ENCODE measurements at places on chromosomes 13 and 19. TPM values are rescaled to one million over a fixed set of nuclear protein-coding genes. Genes with fewer than 3 reads are reported as not detected.
A peak's percentile ranks its signal among the peaks of the same experiment; 100 is the strongest.

DNA sequence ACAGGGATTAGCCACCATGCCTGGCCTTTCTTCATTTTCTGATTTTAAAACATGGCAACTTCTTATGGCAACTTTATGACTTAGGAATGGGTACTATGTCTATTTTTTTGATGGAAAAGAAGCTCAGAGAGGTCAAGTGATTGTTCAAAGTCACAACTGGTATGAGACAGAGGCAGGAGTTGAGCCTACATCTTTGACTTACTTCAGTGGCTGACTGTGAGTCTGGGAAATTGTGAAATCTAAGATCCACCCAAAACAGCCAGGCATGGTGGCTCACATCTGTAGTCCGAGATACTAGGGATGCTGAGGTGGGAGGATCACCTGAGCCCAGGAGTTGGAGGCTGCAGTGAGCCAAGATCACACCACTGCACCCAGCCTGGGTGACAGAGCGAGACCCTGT is 2.4 kb upstream of the ACTL9 start:
- no peak for DNase-seq

DNA sequence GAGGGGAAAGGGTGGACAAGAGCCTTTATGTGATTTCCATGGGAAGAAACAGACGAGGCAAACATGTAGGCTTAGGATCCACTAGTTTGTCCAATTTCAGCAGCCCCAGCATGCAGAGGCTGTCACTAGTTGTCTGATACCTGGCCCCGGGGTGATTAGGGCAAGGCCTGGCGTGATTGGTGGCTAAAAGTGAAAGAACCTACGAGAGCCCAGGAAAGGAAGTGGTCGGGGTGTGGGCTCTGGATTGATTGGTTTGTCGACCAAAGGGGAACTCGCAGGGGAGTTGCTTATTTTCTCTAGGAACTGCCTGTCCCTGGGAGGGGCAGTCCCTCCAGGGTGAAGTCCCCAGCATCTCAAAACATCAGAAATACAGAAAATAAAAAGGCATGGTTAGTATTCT is 64.2 kb upstream of the UQCRFS1 start:
- DNase-seq: no peak

DNA sequence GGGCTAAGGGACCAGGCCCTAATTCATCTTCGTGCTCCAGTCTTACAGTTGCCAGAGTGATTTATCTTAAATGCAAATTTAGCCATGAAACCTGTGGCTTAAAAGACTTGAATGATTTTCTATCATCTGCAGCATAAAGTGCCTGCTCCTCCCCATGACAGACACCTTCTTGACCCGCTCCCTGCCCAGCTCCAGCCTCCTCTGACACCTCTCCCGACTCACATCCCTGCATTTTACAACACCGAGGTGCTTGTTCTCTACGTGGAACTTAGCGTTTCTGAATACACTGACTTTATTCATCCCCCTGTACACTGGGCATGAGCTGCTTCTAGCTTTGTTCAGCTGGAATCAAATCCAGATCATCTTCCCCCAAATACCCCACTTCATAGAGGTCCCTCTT is 128.7 kb upstream of the MYO16 start:
- no peak for DNase-seq

DNA sequence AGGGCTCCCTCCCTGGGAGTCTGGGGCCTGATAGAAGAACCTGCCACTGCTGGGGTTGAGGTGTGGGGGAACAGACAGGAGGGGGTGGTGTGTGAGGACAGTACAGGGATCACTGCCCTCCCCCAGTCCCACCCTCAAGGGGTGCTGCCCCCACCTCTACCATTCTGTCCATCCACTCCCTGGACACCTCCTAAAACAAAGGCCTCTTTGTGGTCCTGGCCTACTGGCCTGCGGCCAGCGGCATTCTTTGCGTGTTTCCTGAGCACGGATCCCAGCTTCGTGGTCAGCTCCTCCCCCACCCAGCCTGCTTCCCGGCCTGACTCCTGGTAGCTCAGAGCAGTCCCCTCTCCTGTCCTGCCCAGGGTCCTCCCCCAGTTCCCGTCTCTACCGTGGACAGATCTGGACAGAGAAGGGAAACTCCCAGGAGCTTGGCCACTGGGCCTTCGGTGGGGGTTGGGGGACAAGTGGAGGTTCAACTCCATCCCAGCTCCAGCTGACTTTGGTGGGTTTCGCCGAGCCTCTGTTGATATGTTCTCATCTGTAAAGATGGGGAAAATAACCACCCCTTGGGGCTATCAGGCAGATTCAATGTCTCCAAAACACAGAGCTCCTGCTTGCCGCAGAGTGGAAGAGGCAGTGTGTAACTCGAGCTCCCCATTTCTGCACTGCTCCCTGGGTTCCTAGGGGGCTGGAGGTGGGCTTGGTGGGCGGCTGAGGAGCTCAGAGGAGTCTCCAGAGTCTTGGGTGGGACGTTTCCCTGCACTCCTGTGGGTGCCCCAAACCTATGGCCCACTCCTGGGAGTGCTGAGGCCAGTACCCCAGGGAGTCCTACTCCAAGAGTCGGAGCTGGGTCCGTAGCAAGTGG is 48.7 kb downstream of the LYL1 start:
- peak; percentile 89 for DNase-seq

GRCh38 chr19:42831221-42832019 is 48.1 kb downstream of the PSG1 start:
- DNase-seq: no peak

DNA sequence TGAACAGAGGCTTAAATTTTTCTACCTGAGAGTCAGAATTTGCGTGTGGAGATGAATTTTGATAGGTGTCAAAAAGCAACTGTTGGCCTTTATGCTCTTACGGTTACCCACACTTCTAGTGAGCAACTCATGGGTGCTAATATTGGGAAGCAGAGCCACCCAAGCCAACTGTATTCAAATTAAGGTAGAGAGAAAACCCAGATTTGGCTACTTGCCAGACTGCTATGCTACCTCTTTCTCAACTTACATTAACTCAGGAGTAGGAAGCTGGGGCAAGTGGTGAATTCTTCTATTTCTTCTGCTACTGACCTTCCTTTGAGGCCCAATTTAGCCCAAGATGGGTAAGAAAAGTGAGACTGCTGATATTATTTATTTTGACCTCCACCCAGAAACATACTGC is 83.9 kb downstream of the OLFM4 start:
- DNase-seq: no peak

DNA sequence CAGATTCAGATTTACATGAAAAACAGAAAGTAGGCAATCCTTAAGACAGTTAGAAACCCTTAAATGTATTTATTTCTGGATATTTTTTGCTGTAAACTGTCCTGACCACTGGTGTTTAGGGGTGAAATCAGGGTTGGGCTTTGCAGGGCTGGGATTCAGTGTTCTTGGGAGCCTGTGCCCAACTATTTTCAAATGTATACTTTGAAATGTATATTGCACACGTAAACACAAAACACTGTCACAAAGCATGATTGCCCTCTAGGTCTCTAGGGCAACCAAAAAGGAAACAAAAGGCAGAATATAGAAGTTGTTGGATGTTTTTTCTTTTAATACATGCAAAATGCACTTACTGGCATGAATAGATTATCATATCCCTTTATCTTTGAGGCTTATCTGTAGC is 1185.4 kb downstream of the DIAPH3 start:
- DNase-seq: no peak

DNA sequence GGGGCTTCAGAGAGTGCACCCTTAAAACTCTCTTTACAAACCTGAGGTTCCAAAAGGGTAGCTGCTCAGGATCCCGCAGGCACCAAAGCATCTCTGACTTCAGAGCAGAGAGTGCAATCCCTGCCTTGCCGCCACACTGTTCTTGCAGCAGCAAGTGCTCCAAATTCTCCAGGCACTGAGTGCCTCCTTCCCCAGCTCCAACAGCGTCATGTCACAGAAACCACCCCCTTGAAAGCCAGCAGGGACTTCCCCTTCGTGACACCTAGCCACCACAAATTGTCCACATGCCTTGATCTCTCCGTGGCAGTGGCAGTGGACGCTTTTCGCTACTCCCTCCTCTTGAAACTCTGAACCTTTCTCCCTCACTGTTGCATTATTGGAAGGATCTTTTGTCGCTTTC is 39.9 kb downstream of the MBNL2 start:
- DNase-seq: no peak

DNA sequence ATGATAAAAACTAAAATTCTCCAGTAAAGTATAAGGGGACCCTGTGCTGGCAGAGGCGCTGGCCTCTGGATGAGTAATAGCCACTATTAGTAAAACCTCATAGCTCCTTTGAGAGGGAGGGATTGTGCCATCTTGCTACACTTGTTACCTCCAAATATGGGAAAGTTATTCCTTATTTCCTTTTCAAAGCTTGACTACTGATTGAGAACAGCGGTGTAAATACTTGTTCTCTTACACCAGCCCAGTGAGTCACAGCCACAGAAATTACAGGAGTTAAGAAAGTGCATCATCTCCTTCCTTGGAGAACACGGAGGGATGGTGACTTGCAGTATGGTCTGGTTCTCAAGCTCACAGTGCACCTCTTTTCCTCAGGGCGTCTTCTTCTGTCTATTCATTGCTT is 379.0 kb downstream of the EFNB2 start:
- DNase-seq: peak; percentile 100

DNA sequence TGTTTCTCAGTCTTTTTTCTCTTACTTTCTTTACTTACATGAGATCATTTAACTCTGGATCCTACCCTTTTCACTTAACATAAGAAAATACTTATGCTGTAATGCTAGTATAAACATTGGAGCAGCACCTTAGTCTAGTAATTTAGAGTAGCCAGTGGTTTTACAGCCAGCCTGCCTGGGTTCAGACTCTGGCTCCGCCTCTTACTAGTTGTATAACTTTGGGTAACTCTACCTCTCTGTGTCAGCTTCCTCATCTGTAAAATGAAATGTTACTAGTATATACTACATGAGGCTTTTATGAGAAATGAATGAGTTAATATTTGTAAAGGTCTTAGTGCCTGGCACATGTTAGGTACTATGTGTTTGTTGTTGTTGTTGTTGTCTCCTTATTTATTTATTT is 5.6 kb downstream of the CDADC1 start:
- DNase-seq: no peak

- peak; percentile 56 for DNase-seq
These were observed 44.3 kb upstream of the CEACAM21 start for GRCh38 chr19:41531438-41532311.

GRCh38 chr13:36142735-36143134 is 11.6 kb upstream of the DCLK1 start:
- DNase-seq: no peak

- DNase-seq: peak; percentile 12
These were observed 808 bp downstream of the SLITRK5 start for GRCh38 chr13:87671753-87672605.

DNA sequence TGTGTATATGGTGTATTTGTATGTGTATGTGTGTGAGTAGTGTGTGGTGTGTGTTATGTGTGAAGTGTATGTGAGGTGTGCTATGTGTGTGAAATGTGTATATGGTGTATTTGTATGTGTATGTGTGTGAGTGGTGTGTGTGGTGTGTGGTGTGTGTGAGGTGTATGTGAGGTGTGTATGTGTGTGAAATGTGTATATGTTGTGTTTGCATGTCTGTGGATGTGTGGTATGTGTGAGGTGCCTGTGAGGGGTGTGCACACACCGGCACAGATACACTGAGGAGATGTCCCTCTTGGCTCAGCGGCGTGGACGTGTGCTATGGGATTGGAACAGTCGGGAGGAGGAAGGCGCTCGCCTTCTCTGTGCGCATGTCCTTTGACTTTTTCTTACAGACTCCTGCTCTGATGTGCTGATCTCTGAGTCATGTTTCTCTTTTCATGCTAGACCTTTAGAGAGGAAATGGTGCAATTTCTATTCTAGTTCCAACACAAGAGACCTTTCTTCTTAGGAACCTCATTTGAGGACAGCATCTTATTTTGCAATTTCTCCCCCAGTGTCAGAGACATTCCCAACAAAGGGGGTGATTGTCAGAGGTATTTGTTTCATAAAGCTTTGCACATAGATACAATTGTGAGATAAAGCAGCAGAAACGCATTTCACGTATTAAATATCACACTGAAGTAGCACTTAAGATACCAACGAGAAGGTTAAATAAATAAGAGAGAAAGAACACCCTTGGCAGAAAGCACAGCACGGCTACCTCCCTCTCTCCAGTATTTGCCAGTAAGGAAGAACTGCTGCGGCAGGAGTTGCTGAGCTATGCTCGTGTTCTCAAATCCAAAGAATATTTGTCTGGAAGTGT is 11.3 kb upstream of the TNFRSF19 start:
- peak; percentile 92 for DNase-seq

- no peak for DNase-seq
These were observed 48.0 kb downstream of the RFX2 start for GRCh38 chr19:6062274-6062673.

DNA sequence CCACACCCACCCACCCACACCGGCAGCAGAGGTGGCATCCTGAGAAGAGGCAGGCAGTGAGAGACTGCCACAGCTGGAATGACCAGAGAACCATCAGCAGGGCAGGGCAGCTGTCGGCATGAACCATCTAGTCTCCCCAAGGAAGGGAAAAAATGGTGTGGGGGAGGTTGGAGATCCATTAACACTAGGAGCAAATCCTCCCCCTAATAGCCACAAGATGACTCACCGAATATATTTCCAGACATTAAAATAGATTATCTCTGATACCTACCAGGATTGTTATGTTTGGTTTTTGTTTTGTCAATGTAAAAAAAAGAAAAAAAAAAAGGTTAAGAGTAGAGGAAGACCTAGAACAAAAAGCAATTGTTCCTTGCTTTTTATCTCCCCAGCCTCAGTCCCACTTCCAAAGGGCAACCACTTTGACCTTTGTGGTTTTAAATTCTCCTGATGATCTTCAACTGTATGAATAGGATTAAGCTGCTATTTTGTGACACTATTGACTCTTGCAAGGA is 34.2 kb downstream of the THSD1 start:
- peak; percentile 32 for DNase-seq

- peak; percentile 44 for DNase-seq
These were observed 2.0 kb downstream of the PTH2 start for GRCh38 chr19:49421039-49421877.

- DNase-seq: peak; percentile 72
These were observed 435.6 kb downstream of the FOXO1 start for GRCh38 chr13:40230833-40231266.

- no peak for DNase-seq
These were observed 1.8 kb upstream of the CTXN1 start for GRCh38 chr19:7927605-7928333.

DNA sequence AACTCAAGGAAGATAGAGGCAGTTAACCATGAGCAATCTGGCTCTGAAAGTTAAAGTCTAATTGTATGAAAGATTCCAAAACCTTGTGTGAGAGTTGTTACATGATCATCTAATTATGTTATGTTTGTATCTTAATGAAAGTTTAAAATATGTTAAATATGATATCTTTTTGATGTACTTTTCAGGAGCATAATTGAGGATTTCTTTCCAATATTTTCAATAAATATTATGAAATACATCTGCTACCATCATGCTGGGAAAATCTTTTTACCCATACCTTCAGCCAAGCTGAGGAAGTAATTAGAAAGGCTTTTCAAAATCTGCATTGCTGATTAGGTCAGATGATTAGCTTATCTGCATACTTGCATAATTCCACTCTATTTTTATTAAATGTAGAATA is 318.4 kb downstream of the KLF12 start:
- DNase-seq: no peak

GRCh38 chr13:32629313-32629712 is 43.1 kb downstream of the PDS5B start:
- no peak for DNase-seq

Gene RINL
- 0.59 TPM for polyA plus RNA-seq

Gene KLK12
- not detected for polyA plus RNA-seq

Gene ZNF227
- polyA plus RNA-seq: 8.3 TPM

Gene TYROBP
- not detected for polyA plus RNA-seq

Gene TMPRSS9
- polyA plus RNA-seq: not detected

Gene ZNF540
- 0.44 TPM for polyA plus RNA-seq

Gene LHB
- polyA plus RNA-seq: not detected

Gene ZNF534
- 0.06 TPM for polyA plus RNA-seq

Gene NFIX
- 35.7 TPM for polyA plus RNA-seq

Gene RNF113B
- not detected for polyA plus RNA-seq

Gene ADGRE3
- polyA plus RNA-seq: not detected

Gene ONECUT3
- polyA plus RNA-seq: not detected

Gene TRIP10
- polyA plus RNA-seq: 33.5 TPM

Gene CFD
- polyA plus RNA-seq: 3.3 TPM

All from fibroblast of lung (primary cell).